ENCODE measurements at places on chromosomes 3 and 15. TPM values are rescaled to one million over a fixed set of nuclear protein-coding genes. Genes with fewer than 3 reads are reported as not detected.
A peak's percentile ranks its signal among the peaks of the same experiment; 100 is the strongest.

The ZCWPW2 gene
- 4.2 TPM for total RNA-seq

DNA sequence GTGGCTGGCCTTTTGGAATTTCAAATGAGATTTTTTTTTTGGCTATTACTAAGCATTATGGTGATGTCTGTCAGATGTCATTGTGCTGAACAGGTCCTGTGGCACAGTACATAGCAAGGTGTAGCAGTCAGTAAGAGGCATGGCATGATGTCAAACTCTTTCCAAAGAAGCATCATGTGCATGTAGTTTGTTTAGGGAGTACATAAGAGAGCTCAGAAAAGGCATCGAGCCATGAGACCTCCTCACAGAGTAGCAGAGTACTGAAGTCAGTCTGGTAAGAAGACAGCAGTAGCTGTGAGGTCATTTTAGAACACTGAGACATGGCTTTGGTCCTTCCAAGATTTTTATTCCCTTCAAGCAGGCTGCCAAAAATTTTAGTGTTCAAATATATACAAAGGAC lies 134.9 kb upstream of the SPRED1 start:
- no peak for DNase-seq
- H3K27me3 ChIP-seq: no peaks in the 10 kb centered on the region
- 0 out of 2 replicates have a peak, but pooled peaks cover 4% of the 10 kb centered on the region for H3K4me1 ChIP-seq
- no peaks in the 10 kb centered on the region for H3K36me3 ChIP-seq
- H3K4me3 ChIP-seq: no peak overlapping the region

- H3K36me3 ChIP-seq: no peaks in the 10 kb centered on the region
- DNase-seq: no peak
- no peaks in the 10 kb centered on the region for H3K4me1 ChIP-seq
- H3K27ac ChIP-seq: no peak overlapping the region
Measured at GRCh38 chr3:111352585-111352984, 189.4 kb upstream of the CD96 start.

- H3K4me3 ChIP-seq: no peak within 1 kb of the TSS
- no peaks in the 10 kb centered on the region for H3K36me3 ChIP-seq
- DNase-seq: no peak
- peaks cover 6% of the 10 kb centered on the region for H3K27me3 ChIP-seq
- no peaks in the 10 kb centered on the region for H3K4me1 ChIP-seq
- no peak within 1 kb of the TSS for H3K27ac ChIP-seq
Measured at GRCh38 chr15:48120745-48121144, at the start of gene SLC24A5. TSS of gene SLC24A5 (plus strand) at chr15:48120990. CDS start at chr15:48121045, 55 bp downstream.

GRCh38 chr3:14845180-14845579 lies 26.4 kb downstream of the FGD5 start:
- peaks cover 67% of the 10 kb centered on the region for H3K27me3 ChIP-seq
- H3K36me3 ChIP-seq: no peaks in the 10 kb centered on the region
- no peaks in the 10 kb centered on the region for H3K4me1 ChIP-seq
- no peak for DNase-seq
- H3K27ac ChIP-seq: no peak overlapping the region
- H3K4me3 ChIP-seq: no peak overlapping the region

DNA sequence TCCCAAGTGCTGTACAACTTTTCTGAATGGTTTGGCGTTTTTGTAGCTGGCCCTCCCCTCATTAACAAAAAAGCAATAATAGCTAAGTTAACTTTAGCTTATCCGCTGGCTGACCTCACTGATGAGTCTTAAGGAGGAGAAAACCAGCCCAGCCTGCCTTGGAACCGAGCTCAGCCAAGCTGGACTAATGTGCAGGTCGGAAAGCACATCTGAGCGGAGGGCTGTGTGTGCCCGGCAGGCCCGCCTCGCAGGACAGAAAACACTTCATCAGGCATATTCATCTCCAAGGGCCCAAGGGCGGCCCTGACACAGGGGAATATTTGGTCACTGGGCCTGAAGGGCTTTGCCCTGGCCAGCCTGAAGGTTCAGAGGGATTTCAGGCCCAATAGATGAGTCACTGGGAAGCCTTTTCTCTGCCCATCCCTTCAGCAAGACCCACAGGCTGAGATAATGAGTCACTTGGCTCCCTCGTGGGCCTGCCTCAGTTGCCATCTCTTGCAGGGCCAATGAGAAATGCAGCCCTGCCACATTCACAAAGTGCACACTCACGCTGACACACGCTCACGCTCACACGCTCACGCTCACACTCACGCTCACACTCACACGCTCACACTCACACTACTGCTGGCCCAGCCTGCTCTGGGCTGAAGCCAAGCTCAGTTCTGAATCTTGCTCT lies 75.1 kb downstream of the SLC12A8 start:
- H3K4me3 ChIP-seq: no peak overlapping the region
- H3K27ac ChIP-seq: peak overlapping the region; percentile 42
- no peaks in the 10 kb centered on the region for H3K27me3 ChIP-seq
- peak; percentile 76 for DNase-seq

GRCh38 chr3:140219923-140220452 lies 285.0 kb downstream of the CLSTN2 start:
- no peak for DNase-seq
- no peak overlapping the region for H3K27ac ChIP-seq
- H3K27me3 ChIP-seq: 0 out of 2 replicates have a peak, but pooled peaks cover 3% of the 10 kb centered on the region
- no peaks in the 10 kb centered on the region for H3K36me3 ChIP-seq
- H3K4me1 ChIP-seq: no peaks in the 10 kb centered on the region

GRCh38 chr3:180375831-180376230 lies 226.1 kb upstream of the TTC14 start:
- H3K36me3 ChIP-seq: no peaks in the 10 kb centered on the region
- no peak for DNase-seq
- H3K4me1 ChIP-seq: no peaks in the 10 kb centered on the region

DNA sequence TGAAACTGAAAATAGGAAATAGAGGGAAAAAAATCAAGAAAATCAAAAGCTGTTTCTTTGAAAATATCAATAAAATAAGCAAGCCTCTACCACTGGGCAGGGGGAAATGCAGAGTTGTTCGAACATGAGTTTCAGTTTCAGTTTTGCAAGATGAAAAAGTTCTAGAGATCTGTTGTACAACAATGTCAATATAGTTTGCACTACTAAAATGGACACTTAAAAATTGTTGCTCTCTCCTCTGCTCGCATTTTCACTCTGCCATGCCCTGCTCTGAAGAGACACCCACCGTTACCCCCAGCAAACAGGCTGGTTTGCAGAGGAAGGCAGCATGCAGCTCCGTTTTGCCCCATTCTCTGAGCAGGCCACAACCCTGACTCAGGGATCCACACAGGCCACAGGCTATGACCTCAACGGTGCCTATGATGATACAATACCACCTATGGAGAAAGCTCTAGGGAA lies 64.5 kb downstream of the ZNF148 start:
- H3K27me3 ChIP-seq: no peaks in the 10 kb centered on the region
- no peak overlapping the region for H3K4me3 ChIP-seq
- H3K27ac ChIP-seq: no peak overlapping the region
- DNase-seq: no peak

GRCh38 chr3:54279005-54279583 lies 156.7 kb downstream of the CACNA2D3 start:
- H3K4me1 ChIP-seq: no peaks in the 10 kb centered on the region
- H3K27ac ChIP-seq: no peak overlapping the region

The FAM81A gene
- 0.32 TPM for total RNA-seq

GRCh38 chr3:170699158-170700053 lies 113.5 kb upstream of the SLC7A14 start:
- H3K4me1 ChIP-seq: peaks cover 19% of the 10 kb centered on the region
- no peak overlapping the region for H3K4me3 ChIP-seq
- H3K36me3 ChIP-seq: no peaks in the 10 kb centered on the region
- DNase-seq: no peak

All from GM23248 (cell line).